ENCODE measurements at places on chromosomes 7 and 10.

GRCh38 chr7:42065942-42066341 is 171.1 kb downstream of the GLI3 start:
- no peak for DNase-seq

- no peak for DNase-seq
These were observed 250.7 kb downstream of the TNS3 start for GRCh38 chr7:47331179-47331565.

DNA sequence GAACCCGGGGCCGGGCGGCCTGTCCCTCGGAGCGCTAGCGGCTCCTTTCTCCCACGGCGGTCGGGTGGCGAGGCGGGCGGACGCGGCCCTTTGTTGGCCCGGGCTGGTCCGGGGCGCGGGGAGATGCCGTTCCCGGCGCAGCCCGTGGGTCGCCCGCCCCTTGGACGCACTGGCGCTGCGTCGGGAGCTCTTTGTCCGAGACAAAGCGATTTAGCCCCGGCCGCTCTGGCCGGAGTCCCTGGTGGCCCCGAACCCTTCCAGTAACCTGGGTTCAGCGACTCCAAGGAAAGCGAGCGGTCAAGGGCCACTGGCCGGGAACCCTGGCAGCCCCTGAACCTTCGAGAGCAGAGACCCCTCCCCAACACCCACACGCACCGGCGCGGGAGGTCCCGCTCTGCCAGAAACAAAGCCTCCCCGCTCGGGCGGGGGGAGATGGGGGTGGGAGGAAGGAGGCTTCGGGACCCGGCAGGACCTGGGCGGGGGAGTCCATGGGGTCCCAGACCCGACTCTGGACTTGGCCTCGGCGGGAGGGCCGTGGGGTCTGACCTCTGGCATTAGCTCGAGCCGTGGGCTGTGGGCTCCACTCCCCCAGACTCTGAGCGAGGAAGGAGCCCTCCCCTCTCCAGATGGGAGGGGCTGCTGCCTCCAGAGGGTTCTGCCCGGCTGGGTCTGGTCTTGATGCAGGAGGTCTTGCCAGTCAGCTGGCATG is 836 bp downstream of the DPYSL4 start:
- DNase-seq, result no peak

- no peak for DNase-seq
These were observed 206.2 kb downstream of the TMEM178B start for GRCh38 chr7:141280100-141280499.

DNA sequence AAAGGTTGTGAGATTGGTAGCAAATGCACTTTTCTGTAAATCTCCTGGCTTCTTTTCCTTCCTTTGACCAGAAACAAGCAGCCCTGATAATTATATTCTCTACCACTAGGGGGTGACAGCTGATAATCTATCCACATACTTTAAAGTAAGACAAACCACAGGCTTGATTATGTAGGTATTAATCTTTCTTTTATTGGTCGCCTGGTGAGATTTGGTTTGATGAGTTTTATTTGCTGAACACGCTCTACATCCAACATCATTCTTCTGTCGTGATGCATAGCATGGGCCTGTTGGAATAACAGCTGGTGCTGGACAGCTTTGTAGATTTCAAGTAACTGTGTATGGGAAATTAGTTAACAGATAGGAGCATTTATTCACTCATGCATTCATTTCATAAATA is 63.5 kb downstream of the ZNF365 start:
- DNase-seq, result no peak

DNA sequence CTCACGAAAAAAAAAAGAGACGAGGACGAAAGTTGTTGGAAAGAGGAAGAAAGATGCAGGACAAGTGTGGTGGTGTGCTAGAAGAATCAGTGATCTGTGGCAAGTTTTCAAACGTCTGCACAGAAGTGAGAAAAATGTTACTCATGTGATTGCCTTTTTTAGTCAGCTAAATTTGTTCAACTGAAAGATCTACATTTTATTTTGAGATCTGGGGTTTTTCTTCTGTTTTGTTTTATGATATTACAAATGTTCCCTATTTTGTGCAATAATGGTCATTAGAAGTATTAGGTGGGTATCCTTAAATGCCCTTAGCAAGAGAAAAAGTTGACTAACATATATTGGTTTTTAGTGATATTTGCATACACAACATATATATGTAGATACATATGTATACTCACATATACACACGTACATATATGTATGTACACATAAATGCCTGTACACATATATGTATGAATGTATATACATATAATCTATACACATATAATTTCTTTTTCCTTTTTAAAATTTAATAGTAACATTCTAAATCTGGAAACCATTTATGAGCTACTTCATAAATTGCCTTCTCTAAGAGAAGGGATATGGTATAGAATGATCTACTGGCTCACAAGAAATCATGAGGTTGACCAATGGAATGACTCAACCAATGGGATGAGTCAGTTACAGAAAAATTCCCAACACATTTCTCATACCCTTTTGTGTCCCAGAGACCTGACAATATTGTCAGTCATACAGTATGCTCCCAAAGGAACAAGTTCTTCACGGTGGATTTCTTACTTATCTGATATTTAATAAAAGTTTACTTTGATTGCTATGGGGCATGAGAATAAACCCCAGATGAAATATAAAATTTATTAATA is 38.4 kb downstream of the SLC39A12 start:
- DNase-seq, result no peak

DNA sequence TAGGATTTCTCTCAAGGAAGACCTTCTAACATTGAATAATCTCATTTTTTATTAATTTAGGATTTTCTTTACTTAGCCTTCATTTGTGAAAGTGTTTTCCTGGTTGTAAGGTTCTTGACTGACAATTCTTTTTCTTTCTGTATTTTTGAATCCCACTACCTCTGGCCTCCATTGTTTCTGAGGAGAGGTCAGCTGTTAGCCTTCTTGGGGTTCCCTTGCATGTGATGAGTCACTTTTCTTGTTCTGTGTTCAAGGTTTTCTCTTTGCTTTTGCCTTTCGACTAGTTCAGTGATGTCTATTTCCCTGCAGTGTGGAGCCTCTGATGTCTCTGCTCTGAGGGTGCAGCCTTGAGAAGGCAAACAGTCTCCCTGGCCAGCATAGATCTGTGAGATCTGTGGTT is 304.1 kb upstream of the ZNF32 start:
- DNase-seq, result no peak

DNA sequence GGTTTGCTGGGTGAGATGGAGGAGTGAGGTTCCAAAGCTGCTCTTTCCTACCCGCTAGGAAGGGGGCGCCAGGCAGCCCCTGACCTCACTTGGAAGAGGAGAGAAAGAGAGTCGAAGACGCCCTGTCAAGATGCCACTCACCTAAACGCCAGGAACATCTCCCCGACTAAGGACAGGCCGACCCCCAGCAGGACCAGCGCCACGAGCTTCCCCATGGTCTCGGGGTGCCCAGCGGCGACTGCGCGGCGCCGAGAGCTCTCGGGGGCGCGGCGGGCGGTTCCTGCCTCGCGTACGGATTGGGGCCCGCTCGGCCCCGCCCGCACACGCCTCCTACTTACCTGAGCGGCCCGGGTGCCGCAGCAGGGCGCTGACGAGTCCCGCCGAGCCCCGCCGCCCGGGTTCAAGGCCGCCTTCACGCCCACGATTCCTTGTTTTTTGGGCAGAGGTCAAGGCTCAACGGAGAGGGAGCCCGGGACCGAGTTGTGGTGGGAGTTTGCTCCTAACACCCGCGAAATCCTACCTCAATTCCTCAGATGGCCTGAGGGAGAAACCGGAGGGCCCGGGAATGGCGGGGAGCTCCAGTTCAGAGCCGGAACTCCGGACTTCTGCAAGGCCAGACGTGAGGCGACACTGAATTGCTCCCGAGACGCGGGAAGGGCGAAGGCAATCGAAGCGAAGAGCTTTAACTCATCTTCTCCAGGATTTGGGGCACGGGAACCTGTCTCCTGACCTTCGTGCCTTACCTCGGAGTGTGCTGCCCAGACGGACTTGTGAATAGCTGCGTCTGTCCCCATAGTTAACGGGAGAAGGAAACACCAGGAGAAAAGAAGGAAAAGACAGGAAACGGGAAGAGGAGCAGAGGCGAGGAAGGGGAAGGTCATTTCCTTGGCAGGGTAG is at the start of gene PON3:
Gene PON3, minus strand, starts transcription at position 240 of the 897 bp plus-strand sequence. Its CDS starts 25 bp downstream, at position 215.
- DNase-seq, result no peak

DNA sequence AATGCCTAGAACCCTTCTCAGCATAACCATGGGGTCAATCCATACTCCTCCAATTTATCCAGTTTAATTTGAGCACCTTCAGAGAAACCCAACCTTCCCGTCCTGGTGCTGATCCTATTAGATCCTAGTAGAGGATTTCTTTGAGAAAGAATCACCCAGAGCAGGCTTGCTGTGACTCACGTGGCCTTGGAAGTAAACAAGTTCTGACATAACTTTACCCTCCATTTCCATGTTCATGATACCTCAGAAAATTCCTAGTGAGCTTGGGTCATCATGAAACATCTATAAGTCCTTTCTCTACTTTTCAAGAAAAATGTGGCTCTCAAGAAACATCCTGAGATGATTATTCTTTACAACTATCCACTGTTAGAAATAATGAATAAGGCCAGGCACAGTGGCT is 71.7 kb downstream of the PRLHR start:
- no peak for DNase-seq

DNA sequence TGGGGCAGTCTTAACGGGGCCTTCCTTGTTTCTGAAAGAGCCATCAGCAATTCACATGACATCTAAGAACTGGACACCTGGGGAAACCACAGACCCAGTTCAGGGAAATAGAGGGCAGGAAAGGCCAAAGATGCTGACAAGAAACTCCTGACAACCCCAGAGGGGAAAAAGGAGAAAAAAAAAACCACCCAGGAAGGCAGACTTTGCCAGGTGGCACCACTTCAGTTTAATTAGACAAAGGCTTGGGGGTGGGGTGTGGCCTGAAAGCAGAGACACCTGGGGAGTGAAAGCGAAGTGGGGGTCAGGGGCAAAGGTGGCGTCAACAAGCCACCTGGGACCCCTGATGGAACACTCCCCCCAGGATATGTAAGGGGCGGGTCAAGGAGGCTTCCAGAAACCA is 53.6 kb downstream of the RAB11FIP2 start:
- DNase-seq, result no peak

- no peak for DNase-seq
These were observed 18.6 kb downstream of the MAGI2 start for GRCh38 chr7:79434867-79435266.

- DNase-seq, result no peak
These were observed 8.7 kb downstream of the ACTR1A start for GRCh38 chr10:102493771-102494170.

GRCh38 chr7:6637544-6638229 is 569 bp downstream of the ZNF316 start:
- DNase-seq, result peak; percentile 38

GRCh38 chr10:30017556-30017955 is 41.8 kb downstream of the JCAD start:
- DNase-seq, result no peak

- no peak for DNase-seq
These were observed 151.4 kb upstream of the PITRM1 start for GRCh38 chr10:3323865-3324498.

- DNase-seq, result no peak
These were observed 48.6 kb upstream of the SLIT1 start for GRCh38 chr10:97234400-97234799.

DNA sequence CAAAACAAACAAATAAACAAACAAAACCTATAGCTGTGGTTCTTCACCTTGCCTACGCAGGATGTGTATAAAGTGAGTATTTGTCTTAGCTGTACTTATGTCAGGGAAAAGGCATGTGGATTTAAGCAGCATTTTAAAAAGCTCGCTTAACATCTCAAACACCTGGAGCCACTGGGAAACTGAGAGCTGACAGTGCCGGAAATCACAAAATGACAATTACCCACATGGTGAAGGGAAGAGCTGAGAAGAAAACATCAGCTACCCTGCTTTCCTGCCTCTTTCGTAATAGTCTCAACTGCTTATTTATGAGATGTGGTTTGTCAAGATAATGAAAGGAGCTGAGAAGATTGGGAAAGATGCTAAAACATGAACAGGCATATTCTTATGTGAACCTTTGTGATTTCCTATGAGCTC is 31.1 kb upstream of the MSMB start:
- no peak for DNase-seq

DNA sequence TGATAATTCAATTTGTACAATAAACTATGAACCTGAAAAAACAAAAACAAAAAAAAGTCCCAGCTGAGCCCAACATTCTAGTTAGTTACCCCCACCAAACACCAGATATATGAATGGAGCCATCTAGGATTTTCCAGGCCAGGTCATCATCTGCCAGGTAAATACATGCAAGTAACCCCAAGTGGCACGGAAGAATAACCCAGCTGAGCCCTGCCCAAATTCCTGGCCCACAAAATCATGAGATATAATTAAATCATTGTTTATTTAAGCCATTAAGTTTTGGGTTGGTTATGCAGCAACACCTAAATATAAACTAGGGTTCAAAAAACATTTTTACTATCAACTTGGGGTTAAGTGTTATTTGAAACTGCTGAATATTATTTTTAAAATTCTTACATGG is 19.0 kb downstream of the PARD3 start:
- no peak for DNase-seq

DNA sequence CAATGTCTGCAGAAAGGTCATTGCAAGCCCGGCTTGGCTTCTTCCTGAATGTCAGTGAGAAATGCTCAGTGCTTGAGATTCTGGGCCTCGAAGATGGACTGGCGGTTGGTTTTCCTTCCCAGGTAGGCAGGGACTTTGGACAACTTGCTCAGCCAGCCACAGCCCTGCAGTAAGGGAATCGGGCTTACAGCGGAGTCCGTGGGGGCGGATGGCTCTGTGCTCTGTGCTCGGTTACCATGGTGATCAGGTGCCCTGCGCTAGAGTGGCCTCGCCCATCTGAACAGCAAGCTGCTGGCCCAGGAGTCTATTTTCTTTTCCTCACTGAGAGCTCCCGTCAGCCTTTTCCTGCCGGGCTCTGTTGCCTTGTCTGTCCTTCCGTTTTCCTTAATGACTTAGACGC is 77.8 kb upstream of the SH2B2 start:
- no peak for DNase-seq

- no peak for DNase-seq
These were observed 8.2 kb upstream of the PHYH start for GRCh38 chr10:13308096-13308495.

DNA sequence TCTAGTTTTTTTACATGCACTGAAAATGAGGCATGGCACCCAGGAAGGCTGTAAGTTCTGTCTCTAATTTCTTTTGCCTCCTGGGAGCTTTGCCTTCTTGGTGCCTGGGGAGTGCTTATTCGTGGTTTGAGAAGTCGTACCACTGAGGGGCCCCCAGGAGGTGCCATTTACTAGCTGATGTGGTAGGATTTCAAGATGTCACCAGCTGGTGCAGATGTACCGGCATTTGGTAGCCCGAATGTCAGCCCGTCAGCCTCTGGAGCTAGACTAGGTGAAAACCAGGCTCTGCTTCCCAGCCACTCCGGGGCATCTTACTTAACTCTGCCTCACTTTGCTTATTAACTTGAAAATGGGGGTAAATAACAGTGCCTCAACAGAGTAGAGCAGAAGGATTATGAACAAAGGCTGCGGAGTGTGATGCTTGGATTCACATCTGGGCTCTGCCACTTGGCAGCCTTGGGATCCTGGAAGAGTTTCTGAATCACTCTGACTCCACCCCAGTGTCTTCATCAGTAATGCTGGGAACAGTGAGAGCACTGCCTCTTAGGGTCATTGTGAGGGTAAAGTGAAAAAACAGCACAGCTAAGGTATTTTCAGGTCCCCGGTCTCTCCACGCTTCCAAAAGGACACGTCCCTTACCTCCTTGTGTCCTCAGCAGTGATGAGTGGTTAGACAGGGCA is 31.4 kb upstream of the BTBD16 start:
- DNase-seq, result no peak

All from effector memory CD4-positive, alpha-beta T cell (primary cell).